ENCODE measurements at places on chromosomes 16 and 17. TPM values are rescaled to one million over a fixed set of nuclear protein-coding genes. Genes with fewer than 3 reads are reported as not detected.

DNA sequence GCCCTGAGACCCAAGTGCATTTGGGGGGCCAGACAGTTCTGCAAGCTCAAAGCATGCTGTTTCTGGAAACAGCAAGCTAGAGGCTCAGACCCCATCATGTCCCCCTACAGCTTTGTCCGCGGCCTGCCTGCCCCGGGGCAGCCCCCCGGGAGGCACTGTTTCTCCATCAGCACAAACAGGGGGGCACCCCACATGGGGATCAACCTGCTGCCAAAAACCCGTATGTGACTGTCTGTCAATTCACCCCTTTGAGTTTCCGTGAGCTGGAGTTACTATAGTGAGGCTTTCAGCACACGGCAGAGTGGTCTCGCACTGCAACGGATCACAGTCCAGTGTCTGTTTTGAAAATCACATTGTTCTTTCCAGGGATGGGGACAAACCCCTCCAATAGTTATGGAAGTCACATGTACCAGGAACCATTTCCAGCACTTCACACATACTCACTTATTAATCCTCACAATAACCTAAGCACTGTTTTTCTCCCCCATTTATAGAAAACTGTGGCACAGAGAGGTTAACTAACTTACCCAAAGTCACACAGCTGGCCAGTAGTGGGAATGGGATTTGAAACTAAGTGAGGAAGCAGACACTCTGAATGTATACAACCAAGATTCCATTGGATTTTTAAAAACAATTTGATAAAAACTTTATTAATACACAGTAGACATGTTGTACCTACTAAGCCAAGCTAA, 269.0 kb downstream of the C16orf95 start:
- H3K4me1 ChIP-seq: peaks cover 9% of the 10 kb centered on the region
- peaks cover 2% of the 10 kb centered on the region for H3K27me3 ChIP-seq
- no peaks in the 10 kb centered on the region for H3K36me3 ChIP-seq
- no peak overlapping the region for H3K4me3 ChIP-seq
- no peak for DNase-seq
- no peak overlapping the region for H3K27ac ChIP-seq

CCDC144A gene
- 2.2 TPM for polyA plus RNA-seq

GRCh38 chr17:14089179-14089578, 19.9 kb downstream of the COX10 start:
- H3K36me3 ChIP-seq: no peaks in the 10 kb centered on the region
- H3K27ac ChIP-seq: no peak overlapping the region
- H3K27me3 ChIP-seq: no peaks in the 10 kb centered on the region
- DNase-seq: no peak
- H3K4me3 ChIP-seq: no peak overlapping the region
- peaks cover 17% of the 10 kb centered on the region for H3K4me1 ChIP-seq

CCDC43 gene
- 19.8 TPM for polyA plus RNA-seq

DNA sequence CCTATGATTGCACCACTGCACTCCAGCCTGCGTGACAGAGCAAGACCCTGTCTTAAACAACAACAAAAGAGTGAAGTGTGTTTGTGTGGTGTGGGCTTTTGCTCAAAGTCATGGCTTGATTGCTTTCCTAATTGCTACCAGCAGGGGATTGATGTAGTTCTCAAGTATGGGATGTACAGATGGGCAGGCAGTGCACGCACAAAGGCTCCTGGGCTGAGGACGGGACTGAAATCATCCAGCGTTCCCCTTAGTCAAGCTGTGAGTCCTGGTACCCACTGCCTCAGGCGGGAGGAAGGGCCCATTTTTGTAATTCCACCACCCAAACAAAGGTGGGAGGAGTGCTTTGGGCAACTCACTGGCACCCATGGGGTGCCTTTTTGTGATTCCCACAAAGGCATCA, 47.3 kb downstream of the GDE1 start:
- H3K27ac ChIP-seq: no peak overlapping the region
- no peaks in the 10 kb centered on the region for H3K27me3 ChIP-seq
- DNase-seq: no peak
- no peaks in the 10 kb centered on the region for H3K36me3 ChIP-seq
- H3K4me3 ChIP-seq: no peak overlapping the region
- no peaks in the 10 kb centered on the region for H3K4me1 ChIP-seq

- H3K4me3 ChIP-seq: no peak overlapping the region
- H3K36me3 ChIP-seq: no peaks in the 10 kb centered on the region
- no peaks in the 10 kb centered on the region for H3K4me1 ChIP-seq
- DNase-seq: peak; percentile 66
- H3K27ac ChIP-seq: no peak overlapping the region
Measured at GRCh38 chr17:12422651-12423050, 243.0 kb upstream of the MYOCD start.

GRCh38 chr16:10156099-10156498, 26.1 kb downstream of the GRIN2A start:
- no peak overlapping the region for H3K4me3 ChIP-seq
- H3K4me1 ChIP-seq: no peaks in the 10 kb centered on the region
- no peak for DNase-seq
- H3K27me3 ChIP-seq: no peaks in the 10 kb centered on the region
- H3K27ac ChIP-seq: no peak overlapping the region

DNA sequence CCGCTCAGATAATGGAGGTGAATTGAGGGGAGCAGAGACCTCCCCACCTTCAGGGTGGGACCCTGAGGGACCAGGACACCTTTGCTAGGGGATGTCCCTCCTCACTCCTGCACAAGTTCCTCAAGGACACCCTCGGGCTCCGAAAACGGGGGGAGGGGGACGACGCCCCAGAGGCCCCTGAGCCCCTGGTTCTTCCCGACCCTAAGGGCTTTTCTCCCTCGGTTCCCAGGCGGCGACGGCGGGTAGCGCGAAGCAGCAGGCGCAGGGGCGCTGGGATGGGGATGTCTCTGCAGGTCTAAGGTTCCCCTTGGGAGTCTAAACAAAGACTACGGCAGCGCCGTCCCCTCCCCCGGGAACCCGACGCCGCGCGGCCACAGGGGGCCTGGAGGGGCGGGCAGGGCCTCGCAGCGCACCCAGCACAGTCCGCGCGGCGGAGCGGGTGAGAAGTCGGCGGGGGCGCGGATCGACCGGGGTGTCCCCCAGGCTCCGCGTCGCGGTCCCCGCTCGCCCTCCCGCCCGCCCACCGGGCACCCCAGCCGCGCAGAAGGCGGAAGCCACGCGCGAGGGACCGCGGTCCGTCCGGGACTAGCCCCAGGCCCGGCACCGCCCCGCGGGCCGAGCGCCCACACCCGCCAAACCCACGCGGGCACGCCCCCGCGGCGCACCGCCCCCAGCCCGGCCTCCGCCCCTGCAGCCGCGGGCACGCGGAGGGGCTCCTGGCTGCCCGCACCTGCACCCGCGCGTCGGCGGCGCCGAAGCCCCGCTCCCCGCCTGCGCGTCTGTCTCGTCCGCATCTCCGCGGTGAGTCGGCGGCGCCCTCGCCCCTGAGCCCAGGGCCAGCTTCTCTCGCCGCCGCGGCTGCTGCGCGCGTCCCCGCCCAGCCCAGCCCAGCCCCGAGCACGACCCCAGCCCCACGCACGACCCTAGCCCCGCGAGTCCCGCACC, 36.7 kb upstream of the NDRG4 start:
- no peaks in the 10 kb centered on the region for H3K36me3 ChIP-seq
- peak overlapping the region; percentile 69 for H3K4me3 ChIP-seq
- H3K27me3 ChIP-seq: peaks cover 76% of the 10 kb centered on the region
- peak overlapping the region; percentile 98 for H3K27ac ChIP-seq
- DNase-seq: peak; percentile 69

DNA sequence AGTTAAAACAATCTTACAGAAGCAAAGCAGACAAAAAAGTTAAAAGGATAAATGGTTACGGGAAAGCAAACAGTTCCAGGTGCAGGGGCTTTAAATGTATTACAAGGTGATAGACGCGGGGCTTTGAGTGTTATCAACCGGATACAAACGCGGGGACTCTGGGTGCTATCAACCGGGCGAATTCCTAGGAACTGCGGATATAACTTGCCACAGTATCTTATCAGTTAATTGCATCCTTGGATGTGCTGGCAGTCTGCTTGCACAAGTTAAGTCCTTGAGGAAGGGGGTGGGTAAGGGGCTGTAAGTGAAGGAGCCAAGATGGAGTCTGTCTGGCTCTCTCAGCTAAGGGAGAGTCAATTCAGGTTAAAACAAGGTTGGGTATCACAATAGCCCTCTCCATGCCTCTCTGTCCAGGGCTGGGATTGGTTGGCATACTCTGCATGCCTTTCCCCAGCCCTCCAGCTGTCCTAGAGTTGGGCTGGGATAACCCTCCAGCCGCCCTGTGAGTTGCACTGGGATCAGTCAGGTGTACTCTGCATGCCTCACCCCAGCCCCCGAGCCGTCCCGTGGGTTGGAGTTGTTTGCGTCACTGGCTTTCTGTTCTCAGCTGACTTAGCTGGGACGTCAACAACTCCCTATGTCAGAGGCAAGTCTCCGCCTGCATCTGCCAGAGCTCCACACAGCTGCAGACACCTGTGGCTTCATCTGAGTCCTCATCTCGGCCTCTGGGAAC, 40.9 kb downstream of the TMEM235 start:
- H3K4me3 ChIP-seq: no peak overlapping the region
- H3K4me1 ChIP-seq: peaks cover 29% of the 10 kb centered on the region
- no peaks in the 10 kb centered on the region for H3K36me3 ChIP-seq
- no peak overlapping the region for H3K27ac ChIP-seq
- H3K27me3 ChIP-seq: peaks cover 4% of the 10 kb centered on the region

ABCA8 gene
- polyA plus RNA-seq: 46.6 TPM

DNA sequence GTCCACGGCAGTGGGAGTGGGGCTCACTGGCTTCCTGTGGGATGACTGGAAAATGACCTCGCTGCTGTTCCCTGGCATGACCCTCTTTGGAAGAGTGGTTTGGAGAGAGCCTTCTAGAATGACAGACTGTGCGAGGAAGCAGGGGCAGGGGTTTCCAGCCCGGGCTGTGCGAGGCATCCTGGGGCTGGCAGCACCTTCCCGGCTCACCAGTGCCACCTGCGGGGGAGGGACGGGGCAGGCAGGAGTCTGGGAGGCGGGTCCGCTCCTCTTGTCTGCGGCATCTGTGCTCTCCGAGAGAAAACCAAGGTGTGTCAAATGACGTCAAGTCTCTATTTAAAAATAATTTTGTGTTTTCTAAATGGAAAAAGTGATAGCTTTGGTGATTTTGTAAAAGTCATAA, 7.8 kb upstream of the RNF213 start:
- H3K27ac ChIP-seq: no peak overlapping the region
- DNase-seq: peak; percentile 52
- no peaks in the 10 kb centered on the region for H3K27me3 ChIP-seq
- no peaks in the 10 kb centered on the region for H3K4me1 ChIP-seq
- no peaks in the 10 kb centered on the region for H3K36me3 ChIP-seq

- H3K4me3 ChIP-seq: no peak overlapping the region
- peaks cover 59% of the 10 kb centered on the region for H3K4me1 ChIP-seq
- H3K27me3 ChIP-seq: no peaks in the 10 kb centered on the region
- H3K36me3 ChIP-seq: no peaks in the 10 kb centered on the region
Measured at GRCh38 chr17:2241823-2242222, 61.8 kb downstream of the SMG6 start.
